ENCODE measurements at places on chromosomes 2 and 18.

- peak; percentile 24 for DNase-seq
Measured at GRCh38 chr2:231361701-231362554, 33.6 kb upstream of the B3GNT7 start.

GRCh38 chr2:136496966-136497365 is 268.4 kb upstream of the THSD7B start:
- no peak for DNase-seq

- DNase-seq = no peak
Measured at GRCh38 chr18:38497266-38497665, 931.7 kb upstream of the CELF4 start.

DNA sequence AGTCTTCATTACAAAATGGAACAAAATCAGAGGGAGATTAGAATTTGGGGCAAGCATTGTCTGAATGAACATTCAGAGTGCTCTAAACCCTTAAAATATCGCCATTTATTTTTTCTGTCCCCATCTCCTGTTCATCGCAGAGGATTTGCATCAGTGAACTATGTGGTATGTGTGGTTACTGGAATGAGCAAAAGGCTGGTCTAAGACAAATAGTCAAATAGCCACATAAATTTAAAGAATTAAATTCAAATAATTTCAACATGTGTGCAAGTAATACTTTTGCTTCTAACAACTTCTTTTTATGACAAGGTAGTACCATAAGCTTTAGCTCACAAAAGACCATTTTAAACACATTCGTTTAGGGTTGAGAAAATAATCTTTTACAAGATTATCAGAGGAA is 82.6 kb upstream of the ST8SIA3 start:
- DNase-seq = no peak

DNA sequence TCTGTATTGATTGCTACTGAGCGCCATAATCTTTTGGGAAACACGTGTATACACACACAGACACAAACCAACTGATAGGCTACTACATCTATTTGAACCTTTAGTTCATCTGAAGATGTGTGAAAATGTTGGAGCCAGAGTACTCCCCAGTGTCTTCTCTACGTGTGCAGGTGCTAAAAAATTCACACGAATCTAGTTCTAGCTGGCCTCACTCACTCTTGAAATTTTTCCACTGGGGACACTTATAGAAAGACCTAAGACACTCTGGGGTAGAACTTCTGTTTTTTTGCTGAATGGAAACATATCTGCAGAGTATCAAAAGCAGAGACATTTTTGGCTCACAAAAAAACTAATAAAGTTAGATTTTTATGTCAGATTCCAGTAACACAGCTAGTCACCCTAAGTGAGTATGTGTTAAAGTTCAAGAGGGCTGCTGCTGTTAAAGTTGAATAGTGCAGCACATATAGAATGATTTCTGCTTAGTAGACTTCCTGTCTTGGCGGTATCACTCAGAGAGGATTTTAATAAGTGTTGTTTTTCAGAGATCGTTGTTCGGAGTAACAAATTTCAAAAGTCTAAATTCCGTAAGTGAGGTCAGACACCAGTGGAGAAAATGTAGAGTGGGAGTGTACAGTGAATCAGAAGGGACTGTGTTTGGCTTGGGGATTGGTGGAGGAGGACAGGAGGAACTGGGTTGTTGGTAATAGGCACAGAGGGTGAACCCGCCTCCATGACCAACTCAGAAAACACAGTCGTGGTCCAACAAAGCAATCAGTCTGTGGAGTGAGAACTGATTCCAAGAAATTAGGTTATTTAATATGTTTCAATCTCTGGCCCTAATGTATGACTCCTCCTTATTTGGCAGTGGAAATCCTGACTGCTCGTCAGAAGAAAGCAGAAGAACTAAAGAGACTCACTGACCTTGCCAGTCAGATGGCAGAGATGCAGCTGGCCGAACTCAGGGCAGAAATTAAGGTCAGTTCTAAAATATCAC is 43.1 kb downstream of the KCTD18 start:
- peak; percentile 72 for DNase-seq

DNA sequence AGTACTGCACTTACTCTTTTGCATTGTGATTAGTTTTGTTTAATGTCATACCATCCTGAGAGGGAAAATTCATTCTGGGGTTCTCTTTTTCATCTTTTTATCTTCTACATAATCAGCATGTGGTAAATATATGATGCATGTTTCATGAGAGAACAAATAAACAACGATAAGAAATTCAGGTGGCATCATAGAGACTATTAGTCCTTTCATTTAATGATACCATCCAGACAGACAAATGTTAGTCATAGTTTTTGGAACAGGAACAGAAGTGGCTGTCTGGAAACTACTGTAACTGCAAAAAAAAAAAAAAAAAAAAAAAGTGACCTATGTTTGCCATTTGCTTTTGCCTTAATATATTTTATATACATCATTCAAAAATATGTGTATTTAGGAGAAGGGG is 761.0 kb downstream of the EPHA4 start:
- no peak for DNase-seq

- no peak for DNase-seq
Measured at GRCh38 chr2:29066997-29067605, 7.2 kb downstream of the PCARE start.

- peak; percentile 82 for DNase-seq
Measured at GRCh38 chr18:77067291-77068061, 65.1 kb downstream of the MBP start.
